ENCODE measurements at places on chromosomes 6 and 20.

DNA sequence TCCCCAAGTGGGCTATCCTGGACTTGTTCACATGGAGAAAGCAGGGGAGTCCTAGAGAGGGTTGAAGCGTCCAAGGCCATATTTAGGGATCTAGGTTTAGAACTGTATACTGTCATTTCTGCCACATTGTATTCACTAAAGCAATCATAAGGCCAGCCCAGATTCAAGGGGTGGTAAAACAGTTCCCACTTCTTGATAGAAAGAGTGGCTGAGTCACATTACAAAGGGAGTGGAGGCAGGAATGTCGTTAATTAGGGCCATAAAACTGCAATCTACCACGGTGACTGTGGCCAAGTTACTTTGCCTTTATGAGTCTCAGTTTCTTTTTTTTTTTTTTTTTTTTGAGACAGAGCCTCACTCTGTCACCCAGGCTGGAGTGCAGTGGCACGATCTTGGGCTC, 7.4 kb upstream of the UBR2 start:
- DNase-seq: no peak

DNA sequence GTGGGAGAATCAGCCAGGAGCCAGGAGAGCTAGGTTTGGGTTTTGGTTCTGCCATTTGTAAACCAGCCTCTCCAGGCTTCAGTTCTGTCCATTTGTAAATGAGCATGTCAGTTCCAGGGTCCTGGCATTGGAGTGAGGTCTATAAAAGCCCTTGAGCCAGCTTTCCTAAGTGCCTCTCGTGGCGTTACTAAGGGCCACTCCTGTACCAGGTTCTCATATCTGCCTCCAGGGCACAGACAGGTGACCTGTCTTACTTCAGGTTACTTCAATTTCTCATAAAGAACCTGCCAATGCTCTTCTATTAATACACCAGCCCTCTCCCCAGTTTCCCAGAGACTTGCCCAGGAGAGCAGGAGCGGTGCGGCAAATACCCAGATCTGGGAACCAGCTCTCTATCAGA, 101.9 kb downstream of the VEGFA start:
- DNase-seq: no peak

DNA sequence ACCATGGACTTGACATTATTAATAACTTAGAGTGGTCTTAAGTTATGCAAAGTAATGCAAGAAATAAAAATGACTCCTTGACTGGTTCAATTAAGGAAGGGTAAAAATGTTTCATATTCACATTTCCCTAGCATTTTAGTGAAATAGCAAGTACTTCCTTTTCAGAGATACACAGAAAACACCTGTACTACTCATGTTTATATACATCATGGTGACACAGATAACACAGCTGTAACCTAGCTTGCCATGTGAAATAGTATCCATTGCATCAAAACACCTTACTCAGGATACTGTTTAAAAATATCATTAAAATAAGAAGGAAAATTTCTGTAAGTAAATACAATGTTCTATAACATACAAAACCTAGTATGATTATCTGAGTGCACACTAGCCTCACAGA, 102.4 kb downstream of the AHI1 start:
- no peak for DNase-seq

DNA sequence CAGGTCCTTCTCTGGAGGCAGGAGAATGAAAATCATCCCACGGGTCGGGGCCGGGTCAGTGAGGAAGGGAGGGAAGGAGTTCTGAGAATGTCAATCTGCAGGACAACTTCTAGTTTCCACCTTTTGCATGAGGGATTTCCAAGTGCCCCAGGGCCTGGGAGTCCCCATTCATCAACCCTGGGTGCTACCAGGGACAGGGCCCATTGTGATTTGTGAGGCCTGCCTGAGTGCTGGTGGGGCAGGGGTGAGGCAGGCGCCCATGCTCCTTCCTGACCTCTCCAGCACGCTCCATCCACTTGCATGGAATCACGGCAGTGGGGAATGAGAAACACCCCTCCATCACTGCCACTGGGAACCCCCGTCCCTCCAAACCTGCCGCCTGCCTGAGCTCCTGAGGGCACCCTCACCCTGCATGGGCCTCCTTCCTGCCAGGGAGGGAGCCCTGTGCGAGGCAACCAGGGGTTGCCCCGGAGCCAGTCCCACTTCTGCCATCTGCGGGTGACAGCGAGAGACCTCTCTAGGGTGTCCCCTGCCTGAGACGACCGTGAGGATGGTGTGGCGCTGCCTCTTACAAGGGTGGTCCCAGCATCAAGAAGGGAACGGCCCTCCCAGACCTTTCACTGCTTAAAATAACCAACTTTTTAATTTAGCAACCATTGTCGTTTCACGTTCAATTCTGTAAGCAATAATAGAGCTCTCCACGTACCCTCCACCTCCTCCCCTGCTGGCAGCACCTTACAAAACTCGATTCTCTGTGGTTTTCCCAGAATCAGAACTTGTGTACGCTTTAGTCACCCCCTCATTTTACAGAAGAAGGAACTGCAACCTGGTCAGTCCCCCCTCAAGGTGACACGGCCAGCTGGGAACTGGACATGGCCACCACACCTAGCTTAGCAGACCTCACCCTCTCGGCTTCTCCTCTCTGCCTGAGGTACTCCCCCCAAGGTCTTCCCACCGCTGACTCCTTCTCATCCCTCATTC, 28.6 kb downstream of the PMEPA1 start:
- no peak for DNase-seq

- no peak for DNase-seq
Observed at GRCh38 chr6:13165502-13166172, 162.7 kb downstream of the TBC1D7 start.

DNA sequence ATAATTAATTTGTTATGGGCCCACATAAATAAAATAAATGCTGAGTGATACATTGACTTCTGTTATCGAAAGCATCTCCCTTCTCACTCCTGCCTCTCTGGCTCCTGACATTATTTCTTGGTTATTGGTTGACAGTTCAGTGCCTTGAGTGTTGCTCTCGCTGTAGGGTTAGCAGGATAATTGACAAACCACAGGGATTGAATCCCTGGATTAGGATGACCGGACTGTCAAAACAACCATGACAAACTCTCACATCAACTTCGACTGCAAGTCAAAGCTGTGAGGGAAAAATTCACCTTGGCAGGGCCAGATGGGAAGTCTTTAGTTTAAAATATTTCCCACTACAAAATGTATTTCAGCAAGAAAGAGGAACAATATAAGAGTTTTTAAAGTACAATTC, 245.4 kb upstream of the TFAP2D start:
- DNase-seq: no peak

GRCh38 chr6:8506126-8506525, 70.8 kb upstream of the SLC35B3 start:
- DNase-seq: no peak

DNA sequence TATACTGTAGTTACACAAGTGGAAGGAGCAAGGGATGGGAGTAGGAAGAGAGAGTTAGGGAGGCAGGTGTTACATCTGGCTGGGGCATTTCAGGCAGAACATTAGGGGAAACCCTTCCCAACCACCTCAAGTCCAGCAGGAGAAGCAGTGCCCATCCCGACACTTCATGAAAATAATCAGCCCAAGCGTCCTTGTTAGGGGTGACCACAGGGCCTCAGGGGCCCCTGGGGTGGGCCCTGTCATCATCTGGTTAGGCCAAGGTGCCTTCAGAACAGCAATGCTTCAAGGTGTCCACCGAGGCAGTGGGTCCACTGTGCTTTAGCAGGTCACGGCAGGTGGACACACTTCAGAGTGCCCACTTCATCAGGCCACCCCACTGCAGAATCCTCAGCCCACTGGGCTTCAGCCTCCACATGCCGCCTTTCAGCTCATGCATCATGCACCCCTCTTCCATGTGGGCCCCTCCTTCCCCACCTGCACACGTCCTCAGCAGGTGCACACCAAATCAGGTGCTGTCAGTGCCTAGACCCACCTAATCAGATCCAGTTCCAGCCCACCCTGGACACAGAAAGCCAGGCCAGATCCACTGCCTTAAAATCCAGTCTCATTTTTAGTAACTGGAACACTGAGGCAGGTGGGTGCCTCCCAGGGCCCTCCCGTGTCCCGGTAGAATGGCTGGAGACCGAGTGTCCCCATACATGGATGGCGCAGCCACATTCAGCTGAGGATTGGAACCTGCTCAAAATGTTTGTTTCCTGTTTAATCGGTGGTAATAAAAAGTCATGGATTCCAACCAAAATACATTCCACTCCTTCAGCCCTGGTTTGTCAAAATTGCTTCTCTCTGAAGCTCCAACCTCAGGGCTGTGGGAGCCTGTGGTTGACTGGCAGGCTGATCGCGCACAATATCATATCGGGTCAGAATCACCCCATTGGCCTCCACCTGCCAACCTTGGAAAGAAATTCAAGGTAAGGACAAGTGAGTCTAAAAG, 99.5 kb downstream of the ANKRD60 start:
- DNase-seq: no peak

DNA sequence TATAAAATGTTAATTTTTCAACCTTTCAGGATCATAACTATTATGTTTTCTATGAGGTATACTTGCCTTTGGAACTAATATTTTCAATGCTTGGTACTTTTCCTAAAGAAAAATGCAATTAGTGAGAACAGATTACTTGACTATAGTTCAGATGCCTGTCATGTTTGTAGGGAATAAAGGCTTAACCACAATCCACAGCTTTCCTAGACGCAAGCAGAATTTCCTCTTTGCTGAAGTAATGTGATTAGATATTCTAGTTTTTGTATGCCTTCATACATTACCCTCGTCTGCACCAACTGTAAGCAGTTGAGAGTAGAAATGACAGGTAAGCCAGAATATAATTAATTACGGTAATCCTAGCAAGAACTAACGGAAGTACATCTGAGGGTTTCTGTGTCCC, 581.4 kb upstream of the MMS22L start:
- no peak for DNase-seq

DNA sequence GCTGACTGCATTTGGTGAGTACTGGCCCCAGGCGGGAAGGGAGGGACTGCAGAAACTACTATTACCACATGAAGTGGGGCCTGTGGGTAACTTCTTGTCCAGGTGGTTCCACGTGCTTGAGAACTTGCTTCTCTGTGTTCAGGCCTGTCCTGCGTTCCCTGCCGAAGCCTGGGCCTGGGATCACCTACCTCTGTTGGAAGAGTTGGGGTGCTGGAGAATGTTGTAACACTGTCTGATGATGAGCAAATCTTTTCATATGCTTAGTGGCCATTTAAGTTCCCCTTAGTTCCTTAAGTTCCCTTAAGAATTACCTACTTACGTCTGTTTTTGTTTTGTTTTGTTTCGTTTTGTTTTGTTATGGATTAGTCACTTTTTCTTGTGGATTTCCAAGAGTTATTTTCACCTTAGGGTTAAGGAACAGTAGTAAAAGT, 154.4 kb downstream of the DTNBP1 start:
- no peak for DNase-seq

DNA sequence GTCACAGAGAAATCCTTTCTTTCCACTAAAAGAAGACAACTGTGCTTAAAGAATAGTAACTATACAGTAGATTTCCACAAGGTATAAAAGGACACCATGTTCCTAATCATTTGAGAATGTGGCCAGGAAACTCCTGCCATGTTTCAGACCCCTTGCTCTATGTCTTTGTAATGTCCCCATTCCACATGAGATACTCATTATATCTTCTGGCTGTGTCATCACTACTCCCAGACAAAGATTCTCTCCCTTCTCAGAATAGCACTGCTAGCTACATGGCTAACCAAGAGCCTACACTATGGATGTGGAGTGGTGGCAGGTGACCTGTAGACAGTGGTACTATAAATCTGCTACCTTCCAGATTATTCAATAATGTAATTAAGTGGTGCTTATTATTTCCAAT, 218.1 kb upstream of the MCHR2 start:
- no peak for DNase-seq

DNA sequence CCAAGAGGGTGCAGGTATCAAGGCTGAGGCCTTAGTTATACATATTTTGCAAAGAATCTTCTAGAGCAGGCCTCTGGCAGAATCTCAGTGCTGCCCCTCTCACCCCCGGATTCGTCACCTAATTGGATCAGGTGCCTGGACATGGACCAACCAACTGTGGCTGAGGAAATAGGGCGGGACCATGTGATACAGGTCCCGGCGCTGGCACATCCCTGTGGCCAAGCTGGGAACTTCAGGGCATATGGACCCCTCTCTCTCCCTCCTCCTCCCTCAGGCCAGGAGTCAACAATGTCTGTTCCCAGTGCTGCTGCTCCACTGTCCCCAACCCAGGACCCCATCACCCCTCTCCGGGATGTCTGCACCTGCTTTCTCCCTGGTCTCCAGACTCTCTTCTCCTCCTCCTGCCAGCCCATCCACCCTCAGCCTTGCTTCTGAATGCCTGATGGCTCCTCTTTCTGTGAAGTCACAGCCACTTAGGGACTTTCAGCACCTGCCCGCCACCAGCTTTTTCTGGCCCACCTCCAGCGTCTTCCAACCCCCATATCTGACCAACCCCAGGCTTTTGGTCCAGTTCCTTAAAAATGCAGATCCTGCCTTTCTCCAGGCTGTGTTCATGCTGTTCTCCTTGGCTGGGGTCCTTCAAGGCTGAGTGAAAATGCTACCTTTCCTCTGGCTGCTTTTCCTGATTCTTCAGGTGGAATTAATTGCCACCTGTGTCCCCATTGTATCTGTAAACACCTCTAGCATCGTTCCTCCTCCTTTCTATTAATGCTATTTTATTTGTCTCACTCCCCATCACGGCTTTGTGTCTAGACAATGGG, 19.0 kb upstream of the MLN start:
- no peak for DNase-seq

DNA sequence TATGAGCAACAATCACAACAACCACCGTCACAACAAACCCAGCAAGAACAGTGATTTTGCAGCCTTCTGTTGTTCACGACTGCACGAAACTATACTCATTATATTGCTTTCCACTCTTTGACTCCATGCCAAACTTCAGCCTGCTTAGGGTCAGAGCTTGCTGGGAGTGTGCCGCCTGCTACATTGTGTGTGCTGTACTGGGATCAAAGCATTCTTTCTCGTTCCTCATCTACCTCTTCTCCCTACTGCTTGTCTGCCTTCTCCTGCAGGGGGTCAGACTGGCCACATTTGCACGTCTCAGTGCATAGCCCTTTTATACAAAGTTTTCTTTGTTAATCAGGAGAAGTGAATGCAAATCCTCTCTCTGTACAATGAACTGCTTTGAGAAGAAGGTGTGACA, 401.6 kb upstream of the CITED2 start:
- DNase-seq: no peak

GRCh38 chr20:53138454-53139262, 166.5 kb downstream of the TSHZ2 start:
- DNase-seq: no peak

- DNase-seq: no peak
Observed at GRCh38 chr6:3222506-3223038, 4.9 kb downstream of the TUBB2B start.

- no peak for DNase-seq
Observed at GRCh38 chr6:137829641-137830083, 37.4 kb upstream of the TNFAIP3 start.

GRCh38 chr6:63180367-63180766, 30.9 kb upstream of the FKBP1C start:
- no peak for DNase-seq
